ENCODE measurements at places on chromosomes 2 and 18. TPM values are rescaled to one million over a fixed set of nuclear protein-coding genes. Genes with fewer than 3 reads are reported as not detected.

DNA sequence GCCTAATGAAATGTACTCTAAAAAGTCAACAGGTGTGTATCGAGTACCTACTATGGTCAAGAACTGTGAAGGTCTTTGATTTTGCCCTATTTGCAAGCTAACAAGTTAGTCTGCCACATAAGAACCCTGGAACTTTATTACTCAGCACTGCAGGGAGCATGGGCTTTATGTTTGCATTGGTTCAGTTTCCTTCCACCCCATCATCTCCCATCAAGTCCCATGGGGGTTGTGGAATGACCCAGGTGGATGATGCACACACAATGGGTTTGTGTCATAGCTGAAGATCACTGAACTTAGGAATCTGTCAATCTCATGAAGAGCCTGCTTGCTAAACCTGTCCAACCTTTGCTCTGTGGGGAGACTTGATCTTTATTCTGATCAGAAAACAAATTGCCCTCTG is 265.5 kb downstream of the RPRM start:
- H3K4me1 ChIP-seq, result no peaks in the 10 kb centered on the region
- H3K27ac ChIP-seq, result no peak overlapping the region
- no peaks in the 10 kb centered on the region for H3K36me3 ChIP-seq
- DNase-seq, result no peak
- H3K4me3 ChIP-seq, result no peak overlapping the region
- no peaks in the 10 kb centered on the region for H3K27me3 ChIP-seq

- no peak overlapping the region for H3K27ac ChIP-seq
- no peaks in the 10 kb centered on the region for H3K4me1 ChIP-seq
- H3K27me3 ChIP-seq, result peaks cover 8% of the 10 kb centered on the region
- no peak for DNase-seq
- no peaks in the 10 kb centered on the region for H3K36me3 ChIP-seq
Observed at GRCh38 chr2:227230151-227230550, 65.7 kb downstream of the COL4A3 start.

DNA sequence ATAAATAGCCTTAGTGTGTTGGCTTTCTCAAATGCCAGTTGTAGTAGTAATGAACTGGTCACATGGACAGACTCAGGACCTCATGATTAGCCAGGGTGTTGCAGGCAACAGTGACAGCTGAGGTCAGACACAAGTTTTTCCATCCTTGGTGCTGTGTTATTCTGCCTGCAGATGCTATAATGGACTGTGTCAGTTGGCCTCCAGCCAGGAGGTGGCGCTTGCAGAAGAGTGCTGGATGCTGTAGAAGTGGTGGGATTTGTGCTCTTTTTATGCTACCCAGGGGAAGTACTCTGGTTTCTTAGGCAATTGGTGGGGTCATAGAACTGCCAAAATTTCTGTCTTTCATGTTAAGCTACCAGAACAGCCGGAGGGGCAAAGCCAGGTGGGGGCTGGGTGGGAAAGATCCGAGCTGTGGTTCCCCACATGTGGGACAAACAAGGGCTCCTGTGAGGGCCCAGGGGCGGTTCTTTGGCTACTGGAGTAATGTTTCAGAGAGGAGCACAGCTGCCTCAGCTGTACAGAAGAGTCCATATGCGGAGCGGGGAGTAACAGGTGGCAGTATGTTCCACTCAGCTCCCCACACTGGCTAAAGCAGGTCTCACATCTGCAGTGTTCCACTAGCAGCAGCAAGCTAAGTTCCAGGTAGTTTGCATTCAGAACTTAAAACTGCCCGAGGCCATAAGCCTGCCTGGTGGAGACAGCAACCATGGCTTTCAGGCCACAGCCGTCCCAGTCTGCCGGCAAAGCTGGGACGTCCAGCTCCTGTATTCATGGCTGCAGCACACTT is 104.4 kb downstream of the GULP1 start:
- DNase-seq, result no peak
- H3K27me3 ChIP-seq, result no peaks in the 10 kb centered on the region
- no peaks in the 10 kb centered on the region for H3K4me1 ChIP-seq
- no peak overlapping the region for H3K27ac ChIP-seq
- no peaks in the 10 kb centered on the region for H3K36me3 ChIP-seq
- H3K4me3 ChIP-seq, result no peak overlapping the region

Gene SCYGR4
- not detected for total RNA-seq

Gene WDR35
- total RNA-seq, result 6.4 TPM

- no peak for DNase-seq
- H3K4me3 ChIP-seq, result no peak overlapping the region
- peak overlapping the region; percentile 69 for H3K27ac ChIP-seq
- H3K27me3 ChIP-seq, result no peaks in the 10 kb centered on the region
- H3K4me1 ChIP-seq, result peaks cover 59% of the 10 kb centered on the region
Observed at GRCh38 chr2:38692636-38693318, 26.9 kb downstream of the GALM start.

Gene MC4R
- total RNA-seq, result not detected

DNA sequence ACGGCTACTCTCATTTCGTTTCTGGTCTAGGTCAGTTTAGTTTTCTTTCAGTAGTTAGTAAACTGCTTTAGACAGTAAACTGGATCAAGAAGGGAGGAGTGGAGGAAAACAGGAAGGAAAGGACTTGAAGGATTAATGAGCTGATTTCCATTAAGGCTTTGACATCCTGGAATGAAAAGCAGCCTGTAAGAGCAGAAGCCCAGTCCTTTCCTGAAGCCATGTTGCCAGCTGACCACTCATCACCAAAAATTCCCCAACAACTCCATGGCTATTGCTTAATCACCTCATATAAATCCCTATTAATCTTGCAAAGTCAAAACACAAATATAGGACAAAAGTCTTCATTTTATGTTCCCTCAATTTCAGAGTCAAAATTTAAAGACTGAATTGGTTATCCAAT is 113.7 kb upstream of the ZFP36L2 start:
- no peaks in the 10 kb centered on the region for H3K27me3 ChIP-seq
- no peak overlapping the region for H3K27ac ChIP-seq
- no peak for DNase-seq

GRCh38 chr18:34117319-34117718 is 107.4 kb downstream of the NOL4 start:
- no peak overlapping the region for H3K4me3 ChIP-seq
- H3K36me3 ChIP-seq, result no peaks in the 10 kb centered on the region
- DNase-seq, result no peak
- no peaks in the 10 kb centered on the region for H3K27me3 ChIP-seq

GRCh38 chr2:228669690-228670089 is 488.2 kb upstream of the SPHKAP start:
- H3K36me3 ChIP-seq, result no peaks in the 10 kb centered on the region
- no peak overlapping the region for H3K4me3 ChIP-seq
- no peak overlapping the region for H3K27ac ChIP-seq

Gene CCDC141
- total RNA-seq, result 5.3 TPM

DNA sequence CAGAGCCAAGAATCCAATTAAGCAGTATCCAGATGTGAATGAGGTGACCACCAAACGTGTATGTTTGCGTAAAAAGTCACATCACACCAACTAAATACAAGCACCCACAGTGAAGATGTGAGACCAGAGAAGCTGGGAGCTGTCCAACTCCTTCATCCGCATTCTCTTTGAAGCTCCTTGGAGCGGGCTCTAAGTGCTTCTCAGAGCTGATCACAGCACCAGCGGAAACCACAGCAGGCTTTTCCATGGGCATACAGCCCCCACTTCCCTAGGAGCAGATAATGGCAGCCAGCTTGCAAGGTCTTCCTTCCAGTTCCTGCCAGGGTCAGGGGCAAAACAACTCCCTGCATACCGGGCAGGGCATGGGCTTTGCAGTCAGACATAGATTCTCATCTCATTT is 36.4 kb downstream of the REEP1 start:
- no peak overlapping the region for H3K4me3 ChIP-seq
- H3K4me1 ChIP-seq, result no peaks in the 10 kb centered on the region
- H3K27me3 ChIP-seq, result peaks cover 14% of the 10 kb centered on the region
- no peak for DNase-seq

DNA sequence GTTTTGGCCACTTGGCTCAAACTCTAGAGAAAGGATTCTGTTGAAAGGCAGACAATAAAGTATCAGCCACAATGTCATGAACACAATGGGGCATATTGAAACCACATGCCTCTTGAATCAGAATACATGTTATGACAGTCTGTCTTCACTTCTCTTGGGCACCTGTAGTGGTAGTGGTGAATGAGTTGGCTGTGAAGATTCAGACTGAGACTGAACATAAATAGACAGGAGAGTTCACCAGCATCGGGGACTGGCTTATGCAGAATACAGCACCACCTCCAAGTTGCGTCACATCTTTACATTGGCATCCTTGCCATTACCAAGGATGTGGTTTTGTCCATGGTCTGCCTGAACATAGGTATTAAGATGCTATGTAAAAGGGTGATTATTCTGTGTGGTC is 336.8 kb downstream of the MYCN start:
- H3K27ac ChIP-seq, result no peak overlapping the region
- no peaks in the 10 kb centered on the region for H3K27me3 ChIP-seq
- no peak for DNase-seq
- H3K4me1 ChIP-seq, result no peaks in the 10 kb centered on the region

GRCh38 chr18:13376841-13377351 is 158.3 kb downstream of the LDLRAD4 start:
- DNase-seq, result peak; percentile 82
- no peaks in the 10 kb centered on the region for H3K27me3 ChIP-seq
- H3K4me1 ChIP-seq, result peaks cover 85% of the 10 kb centered on the region
- H3K36me3 ChIP-seq, result no peaks in the 10 kb centered on the region
- H3K4me3 ChIP-seq, result peak overlapping the region; percentile 83

DNA sequence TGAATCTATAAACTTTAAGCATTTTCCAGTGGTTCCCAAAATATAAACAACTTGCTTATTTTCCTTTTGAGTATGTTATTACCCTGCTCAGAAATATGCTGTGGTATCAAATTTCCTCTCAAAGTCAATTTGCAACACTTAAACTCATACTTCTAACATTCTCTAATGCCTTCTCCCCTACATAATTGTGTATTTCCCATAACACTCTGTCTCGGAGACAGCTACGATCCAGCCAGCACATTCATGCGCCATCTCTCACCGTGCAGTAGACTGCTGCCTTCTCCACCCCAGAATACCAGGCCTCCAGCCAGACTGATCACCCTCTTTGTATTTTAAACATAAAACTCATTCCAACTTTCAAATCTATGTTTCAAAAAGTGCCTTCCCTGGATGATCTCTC is 41.8 kb downstream of the TIMM21 start:
- peaks cover 37% of the 10 kb centered on the region for H3K27me3 ChIP-seq
- no peak for DNase-seq
- no peak overlapping the region for H3K27ac ChIP-seq

Measured in activated T-cell treated with anti-CD3 and anti-CD28 coated beads, Interleukin-2, amount 50 U/mL, for 72 hours (primary cell).